KBM-7 (cell line): ENCODE measurements at places on chromosomes 5 and 9.

DNA sequence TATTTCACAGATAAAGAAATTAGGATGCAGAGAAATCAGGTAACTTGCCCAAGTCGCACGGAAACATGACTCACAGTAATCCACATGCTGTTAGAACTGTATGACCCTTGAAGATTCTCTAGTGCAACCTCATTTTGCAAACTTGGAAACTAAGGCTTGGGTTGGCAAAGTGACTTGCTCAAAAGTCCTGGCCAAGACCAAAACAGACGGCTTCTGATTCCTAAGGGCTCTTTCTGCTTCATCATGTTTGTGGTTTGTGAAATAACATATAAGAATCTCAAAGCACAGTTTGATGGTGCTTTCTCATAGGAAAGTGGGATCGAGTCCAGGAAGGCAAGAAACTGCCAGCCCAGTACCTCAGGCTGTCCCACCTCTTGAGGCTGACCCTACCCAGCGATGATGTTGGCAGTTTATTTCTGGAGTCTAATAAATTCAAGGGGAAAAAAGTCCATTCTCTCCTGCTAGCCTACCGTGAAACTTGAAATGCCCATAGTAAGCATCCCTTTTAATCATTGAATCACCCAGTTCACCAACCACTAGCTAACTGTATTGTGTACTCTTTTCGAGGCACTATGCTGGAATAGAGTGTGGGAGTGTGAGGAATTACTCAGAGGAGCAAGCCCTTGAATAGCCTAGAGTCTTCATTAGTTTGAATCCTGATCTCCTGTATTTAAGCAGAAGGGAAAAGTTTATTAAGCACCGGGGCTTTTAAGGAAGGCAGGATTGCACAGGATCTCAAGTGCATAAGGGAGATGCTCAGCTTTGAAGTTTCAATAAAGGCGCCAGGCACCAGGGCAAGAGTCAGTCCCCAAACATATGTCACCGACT is 14.1 kb downstream of the CAPSL start:
- no peak for DNase-seq

- DNase-seq: peak; percentile 57
These were observed 101.7 kb downstream of the GDNF start for GRCh38 chr5:37738057-37738691.

GRCh38 chr5:137609127-137609526 is 110.0 kb upstream of the SPOCK1 start:
- DNase-seq: no peak

GRCh38 chr5:151038801-151039238 is 18.4 kb downstream of the GPX3 start:
- DNase-seq: no peak

DNA sequence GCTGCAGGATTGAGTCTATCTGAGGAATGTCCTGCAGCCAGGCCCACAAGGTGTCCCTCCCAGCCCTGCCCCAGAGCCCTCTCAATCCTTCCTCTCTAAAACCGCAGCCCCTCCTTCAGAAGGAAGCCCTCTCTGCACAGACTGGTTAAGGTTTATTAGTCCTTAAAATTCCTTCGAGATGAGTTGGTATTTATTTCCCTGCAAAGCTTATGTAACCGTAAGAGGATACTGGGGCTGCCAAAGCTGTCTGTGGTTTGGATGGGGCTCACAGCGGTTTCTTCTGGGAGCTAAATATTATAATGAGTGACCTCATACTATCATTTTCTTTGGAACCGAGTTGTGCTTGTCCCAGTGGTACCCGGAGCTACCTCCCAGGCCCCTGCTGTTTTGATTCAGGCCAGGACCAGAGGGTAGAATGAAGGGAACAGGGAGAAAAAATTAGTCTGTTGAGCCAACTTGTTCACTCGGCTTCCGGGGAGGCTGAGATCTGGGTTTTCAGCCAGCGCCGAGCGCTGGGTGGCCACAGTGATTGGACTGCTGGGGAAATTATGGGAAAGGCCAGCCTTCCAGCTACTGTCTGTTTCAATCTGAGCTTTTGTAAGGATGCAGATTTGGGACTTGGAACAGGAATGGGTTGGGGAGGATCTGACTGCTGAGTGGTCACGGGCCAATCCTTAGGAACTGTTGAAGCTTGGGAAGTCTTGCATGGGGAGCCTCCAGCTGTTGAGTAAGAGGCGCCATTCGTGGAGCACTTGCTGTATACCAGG is 107.5 kb downstream of the NDFIP1 start:
- no peak for DNase-seq

- no peak for DNase-seq
These were observed 176.1 kb downstream of the CETN3 start for GRCh38 chr5:90233476-90233875.

GRCh38 chr9:80134487-80134886 is 562.7 kb downstream of the TLE4 start:
- no peak for DNase-seq
